ENCODE measurements at places on chromosomes 7 and 10. TPM values are rescaled to one million over a fixed set of nuclear protein-coding genes. Genes with fewer than 3 reads are reported as not detected.
A peak's percentile ranks its signal among the peaks of the same experiment; 100 is the strongest.

GRCh38 chr10:36089790-36090440 lies 447.8 kb upstream of the FZD8 start:
- peak; percentile 85 for DNase-seq

GRCh38 chr10:70681731-70682005 lies 9.4 kb downstream of the ADAMTS14 start:
- no peak for DNase-seq

- DNase-seq: no peak
Measured at GRCh38 chr10:78504181-78504580, 470.5 kb downstream of the RPS24 start.

GRCh38 chr7:20112696-20113095 lies 104.5 kb downstream of the MACC1 start:
- peak; percentile 29 for DNase-seq

DNA sequence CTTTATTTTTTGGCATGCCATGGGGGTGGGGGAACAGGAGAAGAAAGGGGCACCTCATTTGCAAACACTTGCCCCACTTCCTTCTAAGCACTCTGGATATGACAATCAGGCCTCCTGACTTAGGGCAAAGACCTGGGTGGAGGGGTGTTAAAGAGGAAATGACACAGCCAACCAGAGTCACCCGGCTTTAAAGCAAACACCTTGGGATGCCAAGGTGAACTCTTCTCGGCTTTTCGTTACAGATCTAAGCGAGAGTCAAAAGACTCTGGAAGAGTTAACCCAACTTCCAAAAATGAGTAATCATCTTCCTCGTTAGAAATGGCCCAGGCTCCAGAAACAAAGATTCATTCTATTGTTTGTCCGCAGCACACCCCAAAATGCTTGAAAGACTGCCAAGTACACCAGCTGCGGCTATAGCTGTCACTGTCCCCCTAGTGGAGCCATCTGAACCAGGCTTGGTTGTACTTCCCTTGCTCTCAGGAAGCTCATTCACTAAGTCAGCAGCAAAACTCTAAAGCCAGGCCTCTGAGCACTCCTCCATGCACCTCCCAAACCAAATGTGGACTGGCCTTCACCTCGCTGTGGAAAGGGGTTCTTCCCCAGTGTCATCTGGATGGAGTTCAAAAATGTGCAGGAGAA lies 24.8 kb downstream of the FAM53B start:
- peak; percentile 95 for DNase-seq

GRCh38 chr10:26457088-26457487 lies 18.9 kb downstream of the APBB1IP start:
- no peak for DNase-seq

- no peak for DNase-seq
Measured at GRCh38 chr7:22872096-22872807, 49.6 kb upstream of the TOMM7 start.

GRCh38 chr7:21603462-21603861 lies 60.6 kb downstream of the DNAH11 start:
- DNase-seq: no peak

DNA sequence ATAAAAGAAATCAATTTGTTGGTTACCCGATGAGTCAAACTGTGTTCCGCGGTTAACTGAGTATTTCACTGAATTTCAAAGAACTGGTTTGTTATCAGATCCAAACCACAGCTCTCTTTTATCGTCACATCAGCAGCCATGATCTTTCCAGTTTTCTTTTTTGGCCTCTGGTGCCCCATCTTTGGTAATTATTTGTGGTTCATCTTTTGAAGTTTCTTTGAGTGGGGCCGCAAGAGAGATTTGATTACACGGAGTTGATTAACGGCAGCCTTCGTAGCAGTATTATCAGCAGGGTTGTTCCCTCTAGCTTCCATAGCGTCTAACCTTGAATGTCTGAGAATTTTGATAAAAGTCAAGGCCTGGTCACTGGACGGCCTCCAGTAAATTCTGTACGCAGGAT lies 154.9 kb upstream of the TNRC18 start:
- no peak for DNase-seq

DNA sequence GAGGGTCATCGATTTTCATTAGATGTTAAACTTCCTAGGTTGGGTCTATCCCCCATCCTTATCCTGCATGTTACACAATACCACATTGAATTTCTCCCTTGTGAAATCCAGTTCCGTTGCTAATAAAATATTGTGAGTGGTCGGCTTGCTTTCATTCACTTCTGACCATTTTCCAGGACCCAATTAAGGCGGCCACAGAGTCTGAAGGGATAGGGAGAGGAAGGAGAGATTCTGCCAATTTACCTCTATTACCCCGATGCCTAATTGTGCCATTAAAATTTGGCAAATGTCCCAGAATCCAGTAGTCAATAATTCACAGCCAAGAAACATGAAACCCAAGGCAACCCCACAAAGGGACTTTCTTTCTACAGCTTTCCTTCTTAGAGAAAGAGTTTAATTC lies 129.9 kb downstream of the IPMK start:
- no peak for DNase-seq

DNA sequence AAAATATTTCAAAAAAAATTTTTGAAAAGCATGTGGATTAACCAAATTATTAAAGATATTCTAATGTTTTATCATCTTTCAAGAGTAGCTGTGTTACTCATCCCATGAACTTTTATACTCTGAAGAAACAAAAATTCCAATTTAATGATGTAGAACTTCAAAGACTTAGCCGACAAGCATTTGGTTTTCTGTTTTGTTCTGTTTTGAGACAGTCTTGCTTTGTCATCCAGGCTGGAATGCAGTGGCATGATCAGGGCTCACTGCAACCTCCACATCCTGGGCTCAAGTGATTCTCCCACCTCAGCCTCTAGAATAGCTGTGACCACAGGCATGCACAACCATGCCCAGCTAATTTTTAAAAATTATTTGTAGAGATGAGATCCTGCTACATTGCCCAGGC lies 17.8 kb upstream of the LCOR start:
- no peak for DNase-seq

DNA sequence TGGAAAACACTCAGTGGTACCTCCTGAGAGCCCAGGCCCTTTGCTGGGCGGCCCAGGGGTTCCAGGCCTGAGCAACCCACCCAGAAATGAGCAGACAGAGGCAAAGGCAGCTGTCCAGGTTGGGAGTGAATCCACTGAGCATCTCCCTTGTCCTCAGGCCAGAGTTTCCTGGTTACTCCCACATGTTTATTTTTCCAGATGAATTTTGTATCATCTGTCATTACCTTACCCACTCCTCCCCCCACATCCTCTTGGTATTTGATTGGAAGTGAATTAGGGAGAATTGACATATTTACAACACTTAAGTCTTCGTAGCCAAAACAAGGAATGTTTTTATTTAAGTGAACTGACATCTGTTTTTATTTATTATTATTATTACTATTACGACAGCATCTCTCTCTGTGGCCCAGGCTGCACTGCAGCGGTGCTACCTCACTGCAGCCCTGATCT lies 13.2 kb upstream of the LMBR1 start:
- peak; percentile 72 for DNase-seq

DNA sequence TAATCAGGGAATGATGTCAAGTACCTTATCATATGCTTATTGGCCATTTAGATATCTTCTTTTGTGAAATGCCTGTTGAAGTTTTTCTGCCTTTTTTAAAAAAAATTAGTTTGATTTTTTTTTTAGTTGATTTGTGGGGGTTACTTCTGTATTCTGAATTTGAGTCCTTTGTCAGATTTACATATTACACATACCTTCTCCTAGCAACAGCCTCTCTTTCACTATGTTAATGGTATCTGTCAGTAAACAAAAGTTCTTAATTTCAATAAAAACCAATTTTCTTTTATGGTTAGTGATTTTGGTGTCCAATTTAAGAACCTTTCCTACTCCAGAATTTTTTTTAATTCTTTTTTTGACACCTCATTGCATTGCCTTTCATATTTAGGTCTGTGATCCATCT lies 52.0 kb downstream of the CSGALNACT2 start:
- no peak for DNase-seq

- DNase-seq: no peak
Measured at GRCh38 chr7:151706277-151707104, 170.4 kb downstream of the PRKAG2 start.

GRCh38 chr10:51075873-51076229 lies 1.6 kb downstream of the PRKG1 start:
- peak; percentile 65 for DNase-seq

DNA sequence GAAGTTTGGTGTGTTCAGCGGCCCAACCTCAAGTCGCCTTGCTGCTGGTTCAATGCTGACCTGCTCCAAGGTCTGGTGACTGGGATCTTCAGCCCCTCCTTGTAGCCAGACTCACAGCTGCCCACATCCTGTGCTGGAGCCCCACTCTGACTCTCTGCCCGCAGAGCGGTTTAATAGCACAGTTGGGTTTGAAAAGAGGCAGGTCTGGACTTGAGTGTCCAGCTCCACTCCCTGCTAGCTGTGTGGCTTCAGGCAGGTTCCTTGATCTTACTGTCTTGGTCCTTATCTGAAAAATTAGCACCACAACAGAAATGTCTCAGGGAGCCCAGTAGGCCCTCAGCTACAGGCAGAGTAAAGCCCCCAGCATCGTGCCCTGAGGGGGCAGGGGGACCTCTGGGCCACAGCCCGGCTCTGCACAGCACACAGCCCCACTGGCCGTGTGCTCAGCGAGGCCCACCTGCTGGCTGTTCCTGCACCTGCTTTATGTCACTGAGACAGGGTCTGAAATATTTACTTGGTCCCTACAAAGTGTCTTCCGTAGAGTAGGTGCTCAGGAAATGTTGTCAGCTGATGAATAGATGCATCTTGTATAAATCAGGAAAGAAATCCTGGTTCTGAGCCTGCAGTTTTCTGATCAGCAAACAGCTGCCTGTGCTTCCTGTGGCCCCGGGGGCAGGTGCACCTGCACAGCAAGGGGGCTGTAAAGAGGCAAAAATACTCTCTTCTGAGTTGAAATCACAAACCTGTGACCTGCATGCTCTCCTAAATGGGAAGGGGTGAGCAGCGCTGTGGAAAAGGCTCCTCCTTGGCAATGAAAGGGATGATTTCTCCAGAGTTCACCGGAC lies 155.5 kb downstream of the SVIL start:
- no peak for DNase-seq

DNA sequence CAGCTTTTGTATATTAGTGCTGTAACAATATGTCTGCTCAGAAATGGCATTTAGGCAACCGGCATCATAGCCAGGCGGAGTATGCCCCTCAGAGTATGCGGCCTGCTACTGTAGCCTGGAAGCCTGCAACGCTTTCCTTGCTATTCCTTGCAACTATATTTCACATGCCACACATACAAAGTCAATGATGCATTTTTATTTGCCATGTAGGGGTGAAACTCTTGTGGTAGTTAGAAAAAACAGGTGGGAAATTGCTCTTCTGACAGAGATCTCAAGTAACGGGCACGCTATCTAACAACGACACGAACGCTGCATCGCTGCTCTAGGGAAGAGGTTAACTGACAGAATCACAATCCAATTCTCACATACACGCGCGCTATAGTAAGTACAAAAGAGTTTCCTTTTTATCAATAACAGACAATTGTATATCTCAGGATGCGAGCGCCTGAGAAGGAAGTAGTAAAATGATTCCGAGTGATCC lies 5.9 kb downstream of the EBF3 start:
- peak; percentile 87 for DNase-seq

GRCh38 chr10:46073564-46073963 lies 27.5 kb upstream of the MSMB start:
- no peak for DNase-seq

- DNase-seq: peak; percentile 59
Measured at GRCh38 chr7:2843711-2844152, 376 bp downstream of the GNA12 start.

DNA sequence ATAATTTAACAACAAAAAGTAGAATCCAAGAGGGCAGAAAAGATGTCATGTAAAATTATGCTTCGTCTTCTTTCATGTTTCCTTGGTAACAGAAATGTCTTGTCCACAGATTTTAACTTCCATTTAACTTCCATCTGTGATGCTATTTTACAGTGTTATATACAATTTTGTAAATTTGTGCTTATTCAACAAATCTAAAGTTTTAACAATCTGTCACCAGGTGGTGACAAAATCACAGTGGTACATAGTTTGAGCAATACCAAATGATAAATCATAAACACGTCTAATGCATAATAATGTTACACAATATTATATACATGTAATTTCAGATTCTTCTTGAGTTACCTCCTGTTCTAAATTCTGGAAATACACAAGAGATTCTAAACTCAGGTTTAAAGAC lies 784.4 kb upstream of the CELF2 start:
- peak; percentile 49 for DNase-seq

GRCh38 chr10:62794306-62794705 lies 10.2 kb upstream of the ADO start:
- DNase-seq: no peak

- DNase-seq: no peak
Measured at GRCh38 chr10:29119374-29119773, 169.5 kb upstream of the LYZL1 start.

- no peak for DNase-seq
Measured at GRCh38 chr7:26237035-26237807, 35.7 kb downstream of the CBX3 start.

GRCh38 chr7:34054075-34054474 lies 148.7 kb downstream of the BMPER start:
- no peak for DNase-seq

- no peak for DNase-seq
Measured at GRCh38 chr10:77661100-77661499, 23.5 kb upstream of the KCNMA1 start.

DNA sequence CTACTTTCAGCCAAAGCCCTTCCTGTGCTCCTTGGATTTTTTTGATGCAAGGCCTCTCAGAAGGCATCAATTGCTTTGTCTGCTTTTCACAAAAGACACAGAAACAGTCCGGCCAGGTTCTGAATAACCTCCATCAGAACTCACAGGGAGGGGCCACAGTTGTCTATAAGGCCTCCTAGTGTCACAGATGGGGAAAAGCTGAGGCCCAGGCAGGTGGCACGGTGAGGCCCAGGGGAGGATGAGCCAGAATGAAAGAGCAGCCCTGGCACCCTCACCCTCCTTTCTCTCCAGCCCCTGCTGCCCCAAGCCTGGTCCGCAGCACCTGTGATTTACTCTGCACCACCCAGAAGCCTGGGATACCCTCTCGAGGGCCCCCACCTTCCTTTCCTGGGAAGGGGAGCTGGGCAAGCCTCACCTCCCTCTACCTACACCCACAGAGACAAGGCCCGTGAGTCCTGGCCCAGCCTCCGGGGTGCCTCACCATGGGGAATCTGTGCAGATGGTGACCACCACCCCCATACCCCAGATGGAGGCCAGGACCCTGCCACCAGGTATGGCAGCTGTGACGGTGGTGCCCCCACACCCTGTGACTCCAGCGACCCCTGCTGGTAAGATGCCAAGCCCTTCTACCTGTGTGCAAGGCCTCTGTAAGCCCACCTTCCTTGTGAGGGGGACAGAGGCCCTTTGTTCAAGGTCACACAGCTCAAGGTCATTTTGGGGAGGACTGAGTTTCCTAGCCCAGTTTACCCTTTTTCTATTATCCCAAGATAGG lies 26.2 kb upstream of the ZNF467 start:
- DNase-seq: no peak

The UCN3 gene
- not detected for polyA plus RNA-seq

The COBL gene
- polyA plus RNA-seq: 89.8 TPM

The FRAT1 gene
- 2.5 TPM for polyA plus RNA-seq

The CTAGE8 gene
- polyA plus RNA-seq: 0.24 TPM

The EBLN1 gene
- not detected for polyA plus RNA-seq

The CAV1 gene
- polyA plus RNA-seq: 203 TPM

The PPP1R9A gene
- polyA plus RNA-seq: 21.5 TPM

The FAM171A1 gene
- 35.3 TPM for polyA plus RNA-seq

The SPDYE2B gene
- polyA plus RNA-seq: 3.9 TPM

The KCP gene
- polyA plus RNA-seq: 1.1 TPM

The LRGUK gene
- 0.30 TPM for polyA plus RNA-seq

Data from muscle of leg (tissue), 16 donors.